Psoas muscle (tissue), 8 donors: ENCODE measurements at places on chromosomes 5 and 9. TPM values are rescaled to one million over a fixed set of nuclear protein-coding genes. Genes with fewer than 3 reads are reported as not detected.

DNA sequence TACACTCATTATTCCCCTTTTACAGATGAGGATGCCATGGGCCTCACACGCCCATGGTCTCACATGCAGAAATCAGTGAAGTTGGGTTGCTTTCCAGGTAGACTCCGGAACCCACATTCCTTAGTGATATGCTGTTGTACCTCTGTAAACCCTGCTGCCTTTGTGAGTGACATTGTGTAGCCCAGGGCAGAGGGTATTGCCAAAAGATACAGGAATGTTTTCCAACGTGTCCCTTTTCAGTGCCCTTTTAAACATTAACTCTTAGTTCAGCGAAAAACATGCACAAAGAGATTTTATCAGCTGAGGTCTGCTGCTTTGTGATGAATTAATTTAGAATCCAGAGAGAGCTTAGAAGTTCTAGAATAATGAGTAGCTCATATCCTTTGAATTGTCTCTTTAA, 38.3 kb upstream of the TRMT10B start:
- no peak for DNase-seq

- DNase-seq: no peak
These were observed 80.7 kb downstream of the GLDC start for GRCh38 chr9:6564868-6565267.

DNA sequence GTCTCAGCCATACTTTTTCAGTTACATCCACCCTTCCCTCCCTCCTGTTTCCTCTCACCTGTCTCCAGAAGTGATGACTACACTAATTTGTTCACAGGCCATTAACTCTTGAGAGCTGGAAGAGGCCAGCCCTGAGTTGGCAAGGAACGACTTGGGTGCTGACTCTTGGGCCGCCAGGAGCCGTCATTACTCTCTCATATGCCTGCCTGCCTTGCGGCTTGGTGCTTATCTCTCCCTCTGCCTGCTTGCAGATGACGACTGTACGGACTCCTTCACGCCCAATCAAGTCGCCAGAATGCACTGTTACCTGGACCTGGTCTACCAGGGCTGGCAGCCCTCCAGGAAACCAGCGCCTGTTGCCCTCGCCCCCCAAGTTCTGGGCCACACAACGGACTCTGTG, 66.1 kb downstream of the PAPPA start:
- DNase-seq: no peak

The DNM1 gene
- polyA plus RNA-seq: 1.5 TPM
